ENCODE measurements at places on chromosomes 6 and 20.

DNA sequence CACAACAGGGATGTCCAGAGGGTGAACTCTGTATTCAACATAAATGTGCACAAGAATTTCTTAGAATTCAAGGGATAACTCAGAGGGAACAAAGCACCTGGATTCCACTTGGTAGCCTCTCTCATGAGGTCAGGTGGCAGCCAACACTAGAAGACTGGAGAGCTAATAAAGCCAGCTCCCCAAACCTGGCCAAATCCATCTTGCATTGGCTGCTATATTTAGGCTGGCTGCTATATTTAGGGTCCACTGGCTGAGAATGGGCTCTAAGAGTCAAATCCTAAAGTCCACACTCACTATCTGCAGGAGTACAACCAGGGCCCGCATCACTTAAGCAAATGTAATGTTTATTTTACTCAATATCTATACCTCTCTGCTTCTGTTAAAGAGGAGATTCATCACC, 20.0 kb downstream of the TBC1D7 start:
- no peak for DNase-seq

- no peak for DNase-seq
Measured at GRCh38 chr6:79373880-79374279, 139.4 kb upstream of the HMGN3 start.

GRCh38 chr6:52400313-52401041, 19.7 kb upstream of the EFHC1 start:
- DNase-seq: no peak

- no peak for DNase-seq
Measured at GRCh38 chr6:131775886-131776285, 31.9 kb upstream of the ENPP1 start.

GRCh38 chr20:10747019-10747418, 73.2 kb upstream of the JAG1 start:
- DNase-seq: no peak

DNA sequence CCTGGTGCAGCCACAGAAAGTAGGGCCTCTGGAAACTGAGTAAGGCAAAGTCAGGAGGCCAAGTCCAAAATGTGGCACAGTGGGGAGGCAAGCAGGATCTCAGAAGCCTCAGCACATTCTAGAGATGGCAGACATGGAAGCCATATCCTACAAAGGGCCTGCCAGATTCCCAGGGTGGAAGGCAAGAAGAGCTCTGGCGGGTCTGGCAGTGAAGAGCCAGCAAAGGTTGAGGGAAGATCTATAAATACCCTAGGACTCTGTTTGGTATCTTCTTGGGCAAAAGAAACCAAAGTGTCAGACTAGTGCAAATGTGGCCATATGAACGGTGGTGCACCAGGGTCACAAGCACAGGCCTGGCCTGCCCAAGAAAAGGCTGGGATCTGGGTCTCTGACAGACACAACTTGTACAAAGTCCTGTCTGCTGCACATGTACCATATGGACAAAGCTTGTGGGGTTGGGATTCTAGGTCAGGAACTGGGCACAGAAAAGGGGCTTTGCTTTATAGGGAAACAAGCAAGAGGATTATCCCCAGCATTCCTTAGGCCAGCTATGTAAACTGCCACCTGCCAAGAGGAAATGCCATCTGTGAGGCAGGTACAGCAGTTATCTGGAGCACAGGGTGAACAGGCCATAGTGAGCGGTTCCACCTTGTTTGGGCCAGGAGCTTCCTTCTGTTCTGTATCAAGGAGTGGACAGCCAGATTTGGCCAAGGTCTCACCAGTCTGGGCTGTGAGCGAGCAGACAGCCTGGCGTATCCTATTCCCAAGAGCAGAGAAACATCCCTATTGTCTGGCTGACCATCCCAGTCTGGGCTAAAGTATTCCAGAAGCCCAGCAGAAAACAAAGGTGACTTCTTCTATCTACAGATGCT, 36.3 kb upstream of the SLC4A11 start:
- no peak for DNase-seq

- DNase-seq: no peak
Measured at GRCh38 chr20:61295249-61295648, 43.2 kb downstream of the CDH4 start.

DNA sequence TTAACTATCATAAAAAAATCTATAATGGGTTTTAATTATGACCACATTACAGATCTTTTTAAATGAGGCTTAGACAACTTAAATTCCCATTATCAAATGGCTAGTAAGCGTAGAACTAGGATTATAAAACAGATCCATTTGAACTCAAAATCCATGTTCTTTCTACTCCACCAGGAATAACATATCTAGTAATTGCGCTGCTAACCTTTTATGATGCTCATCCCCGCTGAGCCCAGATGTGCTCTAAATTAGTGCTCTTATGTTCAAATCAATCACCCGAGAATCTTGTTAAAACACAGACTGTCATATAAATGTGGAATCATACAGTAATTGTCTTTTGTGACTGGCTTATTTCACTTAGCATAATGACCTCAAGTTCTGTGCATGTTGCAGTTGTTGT, 903.1 kb downstream of the PHF3 start:
- DNase-seq: no peak

- peak; percentile 68 for DNase-seq
Measured at GRCh38 chr6:157151989-157152388, 171.3 kb downstream of the TMEM242 start.

DNA sequence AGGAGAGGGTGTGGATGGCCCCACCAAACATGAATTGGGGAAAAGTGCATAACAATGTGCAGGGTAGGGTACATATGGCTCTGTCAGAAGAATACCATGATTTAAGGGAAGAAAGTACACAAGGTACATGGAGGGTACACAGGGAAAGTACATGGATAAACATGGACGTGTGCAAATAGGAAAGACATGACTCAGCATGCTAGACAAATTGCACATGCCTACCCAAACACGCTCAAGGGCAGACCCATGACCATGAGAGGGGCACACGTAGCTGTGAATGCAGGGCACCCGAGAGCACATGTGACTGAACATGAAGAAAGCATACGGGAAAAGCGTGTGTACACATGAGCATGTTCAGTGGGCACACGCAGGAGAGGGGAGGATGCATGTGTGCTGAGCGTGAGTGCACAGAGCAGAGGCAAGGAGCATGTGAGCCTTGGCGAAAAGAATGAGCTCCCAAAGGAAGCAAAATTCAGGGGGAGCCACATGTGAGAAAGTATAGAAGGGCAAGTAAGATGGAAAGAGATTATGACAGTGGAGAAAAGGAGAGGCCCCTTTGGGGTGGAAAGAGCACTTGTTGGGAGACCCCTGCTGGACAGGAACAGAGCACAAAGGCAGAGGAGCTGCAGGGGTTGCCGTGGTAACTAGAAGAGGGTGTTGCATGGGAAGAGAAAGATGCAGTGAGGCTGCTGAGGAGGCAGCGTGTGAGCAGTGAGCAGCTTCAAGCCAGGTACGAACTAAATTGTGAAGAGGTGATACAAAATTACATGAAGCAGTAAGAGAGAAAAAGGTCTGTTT, 17.8 kb downstream of the OR2H2 start:
- DNase-seq: no peak

DNA sequence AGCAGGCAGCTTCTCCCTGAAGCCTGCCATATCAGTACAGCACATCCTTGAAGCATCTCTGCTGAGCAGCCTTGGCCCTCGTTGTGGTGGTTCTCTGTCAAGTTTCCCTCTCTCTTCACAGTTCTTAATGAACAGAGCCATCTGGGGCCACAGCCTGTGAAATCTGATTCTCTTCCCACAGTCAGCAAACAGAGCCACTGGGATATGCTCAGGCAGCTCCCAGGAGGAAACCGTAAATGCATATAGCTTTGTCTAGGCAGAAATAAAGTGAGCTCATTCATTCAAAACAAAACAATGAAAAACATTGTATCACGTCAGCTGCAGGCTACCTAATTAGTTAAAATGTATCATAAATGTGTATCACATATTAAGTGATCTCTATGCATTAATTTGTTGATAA, 80.3 kb downstream of the TBC1D7 start:
- DNase-seq: peak; percentile 42

- DNase-seq: no peak
Measured at GRCh38 chr6:17724341-17724740, 17.6 kb upstream of the NUP153 start.

- DNase-seq: no peak
Measured at GRCh38 chr20:20946122-20946759, 159.9 kb downstream of the LINC00237 start.

DNA sequence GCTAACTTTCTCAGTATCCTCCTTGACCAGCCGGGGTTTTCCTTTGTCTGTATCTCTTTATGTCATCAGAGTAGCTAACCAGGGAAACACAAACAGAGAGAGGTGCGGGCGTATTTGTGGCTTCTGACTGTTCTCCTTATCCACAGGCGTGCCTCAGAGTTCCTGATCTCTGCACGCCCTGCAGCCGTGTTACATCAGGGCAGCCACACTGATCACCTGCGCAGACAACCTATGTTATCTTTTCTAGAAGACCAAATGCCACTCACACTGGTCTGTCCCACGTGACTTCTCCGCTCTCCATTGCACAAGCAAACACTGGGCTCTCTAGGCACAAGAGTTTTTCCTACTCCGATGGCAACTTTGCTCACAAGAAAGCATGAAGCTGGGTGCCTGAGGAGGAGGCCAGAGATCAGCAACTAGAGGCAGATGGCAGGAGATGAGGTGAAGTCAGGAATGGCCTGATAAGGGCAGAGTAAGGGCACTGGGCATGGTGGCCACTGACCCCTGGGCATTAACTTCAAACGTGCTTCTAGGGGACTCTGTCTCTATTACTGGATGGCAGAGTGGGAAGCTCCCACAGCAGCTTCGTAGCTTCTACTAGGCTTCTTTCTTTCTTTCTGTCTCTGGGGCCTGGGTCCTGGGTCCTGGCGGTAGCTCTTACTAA, 4.5 kb downstream of the PDE10A start:
- no peak for DNase-seq

DNA sequence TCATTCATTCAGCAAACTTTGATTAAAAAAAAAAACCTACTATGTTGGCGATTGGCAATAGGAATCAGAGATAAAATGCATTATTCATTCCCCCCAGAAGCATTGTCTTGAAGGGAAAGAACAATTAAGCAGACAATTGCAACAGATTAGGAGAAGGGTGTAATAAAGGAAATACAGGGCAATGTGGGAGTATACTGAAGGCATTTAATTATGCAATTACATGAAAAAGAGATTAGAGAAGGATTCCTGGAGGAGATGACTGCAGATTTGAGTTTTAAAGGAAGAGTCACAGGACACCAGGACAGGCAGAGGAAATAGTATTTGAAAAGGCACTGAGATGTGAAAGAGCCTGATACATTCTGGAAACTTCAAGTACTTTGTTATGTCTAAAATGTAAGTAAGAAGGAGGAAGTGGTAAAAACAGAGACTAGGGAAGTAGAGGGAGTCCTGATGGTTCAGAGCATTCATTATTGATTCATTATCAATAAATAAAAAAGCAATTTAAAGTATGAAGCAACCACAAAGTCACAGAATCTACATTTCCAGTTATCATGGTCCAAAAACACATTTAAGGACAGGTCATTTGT, 43.7 kb downstream of the THEMIS start:
- no peak for DNase-seq

- DNase-seq: no peak
Measured at GRCh38 chr20:41462372-41463161, 95.9 kb upstream of the EMILIN3 start.

- DNase-seq: no peak
Measured at GRCh38 chr6:31655349-31656237, at the start of gene APOM. Gene APOM, plus strand, starts transcription at chr6:31655894. Its CDS starts 73 bp downstream, at chr6:31655967.

DNA sequence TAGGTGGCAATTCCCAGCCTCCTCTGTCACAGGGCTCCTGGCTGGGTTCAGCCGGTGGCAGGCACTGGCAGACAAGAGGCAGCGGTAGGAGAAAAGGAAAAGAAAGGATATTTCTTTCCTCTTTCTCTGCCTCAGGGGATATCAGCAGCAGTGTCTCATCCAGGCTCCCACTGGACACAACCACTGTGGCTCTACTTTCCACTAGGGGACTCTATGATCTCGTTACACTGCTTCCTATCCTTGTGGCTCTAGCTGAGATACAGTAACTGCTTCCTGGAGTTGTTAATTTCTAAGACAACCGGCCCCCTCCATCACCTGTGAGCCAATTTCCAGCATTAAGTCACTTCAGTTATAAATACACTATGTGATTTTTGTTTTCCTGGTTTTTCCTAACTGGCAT, 102.0 kb upstream of the LRFN2 start:
- no peak for DNase-seq

DNA sequence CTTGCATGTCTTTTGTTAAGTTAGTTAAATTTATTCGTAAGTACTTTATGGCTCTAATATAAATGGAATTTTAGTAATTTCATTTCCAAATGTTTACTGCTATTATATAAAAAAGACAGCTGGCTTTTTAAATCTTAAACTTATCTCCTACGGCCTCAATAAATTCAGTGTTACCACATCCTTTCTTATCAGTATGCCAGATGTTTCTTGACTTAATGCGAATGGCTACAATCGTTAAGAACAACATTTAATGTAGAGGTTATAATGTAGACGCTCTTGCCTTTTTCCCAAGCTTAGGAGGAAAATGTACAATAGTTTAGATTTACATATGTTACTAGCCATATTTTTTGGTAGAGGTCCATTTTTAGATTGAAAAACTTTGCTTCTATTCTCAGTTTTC, 659.4 kb downstream of the TENT5A start:
- DNase-seq: no peak

GRCh38 chr6:144149894-144150709, at the start of gene STX11:
Gene STX11, plus strand, starts transcription at chr6:144150517. Its CDS starts 36,111 bp downstream, at chr6:144186628.
- no peak for DNase-seq

- DNase-seq: no peak
Measured at GRCh38 chr20:38395165-38395564, 40.0 kb downstream of the SNHG17 start.

- DNase-seq: no peak
Measured at GRCh38 chr6:88612631-88613030, 350.8 kb downstream of the RNGTT start.

DNA sequence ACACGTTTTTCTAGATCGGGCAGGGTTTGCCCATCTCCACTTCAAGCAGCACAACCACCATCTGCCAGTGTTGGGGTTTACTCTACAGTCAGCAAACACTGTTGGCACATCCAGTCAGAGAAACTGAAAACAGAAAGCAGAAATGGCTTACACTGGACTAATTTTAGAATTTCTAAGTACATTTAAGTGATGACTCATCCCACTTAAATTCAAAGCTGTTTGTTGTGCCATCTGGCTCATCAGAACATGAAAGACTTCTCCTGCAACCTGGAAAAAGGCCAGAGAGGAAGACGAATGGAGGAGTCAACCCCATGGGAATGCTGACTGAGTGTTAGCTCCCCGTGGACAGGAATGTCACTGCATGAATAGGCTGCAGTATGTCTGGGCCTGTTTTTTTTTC, 21.8 kb downstream of the FAM209B start:
- peak; percentile 88 for DNase-seq

DNA sequence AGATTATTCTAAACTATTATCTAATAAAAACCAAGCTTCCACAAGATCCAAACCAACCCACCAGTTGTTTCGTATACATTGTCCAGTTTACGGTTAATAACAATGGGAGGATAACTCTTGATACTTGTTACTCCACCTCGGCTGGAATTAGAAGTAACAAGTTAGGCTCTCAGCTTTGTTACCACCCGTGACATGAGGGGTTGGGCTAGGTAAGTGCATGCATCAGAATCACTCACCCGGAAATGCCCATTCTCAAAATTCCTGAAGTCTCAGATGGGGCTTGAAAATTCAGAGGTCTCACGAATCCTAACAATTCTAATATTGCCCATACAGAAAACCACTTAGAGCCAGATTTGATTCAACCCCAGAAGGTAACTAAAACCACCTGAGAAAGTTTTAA, 27.0 kb upstream of the SERPINB1 start:
- DNase-seq: no peak

Measured in AG04449 (cell line).